ENCODE measurements at places on chromosomes 5 and 9.

DNA sequence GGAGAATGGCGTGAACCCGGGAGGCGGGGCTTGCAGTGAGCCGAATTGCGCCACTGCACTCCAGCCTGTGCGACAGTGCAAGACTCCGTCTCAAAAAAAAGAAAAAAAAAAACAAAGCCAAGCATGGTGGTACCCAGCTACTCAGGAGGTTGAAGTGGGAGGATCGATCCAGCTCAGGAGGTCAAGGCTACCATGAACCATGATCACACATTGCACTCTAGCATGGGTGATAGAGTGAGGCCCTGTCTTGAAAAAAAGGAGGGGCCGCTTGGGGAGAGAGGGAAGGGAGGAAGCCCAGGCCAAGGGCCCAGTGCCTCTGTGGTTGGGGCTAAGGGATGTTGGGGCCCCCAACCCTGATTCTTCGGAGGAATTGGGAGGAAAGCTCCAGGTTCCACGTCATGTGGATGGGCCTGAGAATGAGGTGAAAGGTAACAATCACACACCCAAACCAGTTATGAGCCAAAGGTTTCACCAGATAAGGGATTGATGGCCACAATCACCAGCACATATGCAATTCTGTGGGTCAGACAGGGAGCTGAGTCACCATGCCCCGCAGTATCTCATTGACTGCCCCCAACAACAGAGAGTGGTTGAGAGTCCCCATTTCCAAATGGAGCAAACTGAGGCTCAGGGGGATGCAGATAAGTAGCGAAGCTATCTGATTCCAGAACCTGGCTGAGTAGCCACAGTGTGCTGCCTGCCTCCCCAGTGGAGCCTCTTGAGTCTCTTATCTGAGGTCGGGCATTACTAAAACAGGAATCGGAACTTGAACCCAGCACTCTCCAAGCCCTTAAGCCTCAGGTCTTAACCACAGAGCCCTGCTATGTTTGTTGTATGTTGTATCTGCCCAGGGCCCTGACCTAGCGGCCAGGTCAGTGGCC is 20.5 kb downstream of the SWI5 start:
- no peak for DNase-seq

- DNase-seq: no peak
Measured at GRCh38 chr9:133421615-133422542, at the start of gene ADAMTS13. TSS of gene ADAMTS13 (plus strand) at chr9:133422367. CDS start at chr9:133422444, 77 bp downstream.

- no peak for DNase-seq
Measured at GRCh38 chr5:180611140-180611850, 20.0 kb upstream of the SCGB3A1 start.

GRCh38 chr5:111737716-111738115 is 19.3 kb downstream of the NREP start:
- DNase-seq: no peak

DNA sequence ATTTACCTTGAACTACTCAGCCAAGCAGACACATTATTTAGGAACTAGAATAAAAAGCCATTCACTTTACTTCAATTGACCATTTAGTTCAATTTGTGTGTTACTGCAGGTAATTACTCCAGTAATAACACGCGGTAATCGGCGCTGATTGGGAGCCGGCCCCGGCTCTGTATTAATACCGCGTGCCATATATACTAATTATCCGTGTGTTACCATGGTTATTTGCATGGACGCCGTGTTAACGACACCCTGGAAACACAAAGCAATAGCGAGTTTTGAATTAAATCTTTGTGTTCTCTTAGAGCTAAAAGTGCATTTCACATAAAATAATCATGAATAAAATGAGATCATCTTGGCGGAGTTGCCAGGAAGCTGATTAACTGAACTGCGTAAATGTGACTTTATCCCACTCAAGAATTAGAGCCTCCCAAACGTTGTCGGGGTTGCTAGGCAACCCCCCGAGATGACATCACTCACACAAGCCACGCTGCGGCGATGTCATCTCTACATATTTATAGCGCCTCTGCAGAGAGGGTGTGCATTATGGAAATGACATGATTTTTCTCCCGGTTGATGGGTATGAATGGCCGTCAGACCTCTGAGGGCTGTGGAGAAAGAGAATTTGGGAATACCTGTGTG is 41.4 kb upstream of the RNU6ATAC start:
- peak; percentile 63 for DNase-seq

DNA sequence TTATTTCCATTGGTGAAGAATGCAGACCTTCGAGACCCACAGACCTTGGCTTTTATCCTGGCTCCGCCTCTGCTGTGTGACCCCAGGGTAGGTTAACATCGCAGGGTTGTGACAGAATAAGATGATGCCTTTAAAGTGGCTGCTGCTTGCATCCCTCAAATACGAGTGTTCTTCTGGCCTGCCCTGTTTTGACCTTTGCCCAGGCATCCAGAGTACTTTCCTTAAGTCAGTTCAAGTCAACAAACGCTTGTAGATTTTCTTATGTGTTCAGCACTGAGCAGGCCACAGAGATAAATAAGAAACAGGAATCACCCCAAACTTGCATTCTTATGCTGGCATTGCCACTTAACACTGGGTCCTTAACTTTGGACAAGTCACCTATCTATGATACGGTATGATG is 50.2 kb downstream of the GPR21 start:
- DNase-seq: no peak

Measured in pulmonary artery endothelial cell (primary cell).